NCI-H226 (cell line): ENCODE measurements at places on chromosomes 6 and 20.
A peak's percentile ranks its signal among the peaks of the same experiment; 100 is the strongest.

DNA sequence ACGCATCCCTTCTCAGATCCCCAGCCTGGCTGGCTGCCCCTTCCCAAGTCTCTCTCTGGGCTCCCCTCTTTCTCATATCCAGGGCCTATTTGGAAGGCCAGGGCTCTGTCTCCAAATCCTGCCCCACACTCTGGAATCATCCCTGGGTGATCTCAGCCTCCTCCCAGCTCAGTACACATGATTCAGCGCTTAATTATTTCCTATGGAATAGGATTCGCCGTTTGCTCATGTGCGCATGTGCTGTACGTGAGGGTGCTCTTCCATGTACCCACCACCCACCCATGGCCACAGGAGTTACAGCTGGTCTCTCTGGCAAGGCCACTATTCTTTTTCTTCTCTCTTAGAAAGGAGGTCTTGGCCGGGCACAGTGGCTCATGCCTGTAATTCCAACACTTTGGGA is 81.7 kb upstream of the FOXP4 start:
- DNase-seq, result peak; percentile 37

- DNase-seq, result no peak
Measured at GRCh38 chr20:14569641-14570040, 232.2 kb upstream of the FLRT3 start.

- DNase-seq, result no peak
Measured at GRCh38 chr6:167098825-167099225, 24.1 kb upstream of the CCR6 start.

DNA sequence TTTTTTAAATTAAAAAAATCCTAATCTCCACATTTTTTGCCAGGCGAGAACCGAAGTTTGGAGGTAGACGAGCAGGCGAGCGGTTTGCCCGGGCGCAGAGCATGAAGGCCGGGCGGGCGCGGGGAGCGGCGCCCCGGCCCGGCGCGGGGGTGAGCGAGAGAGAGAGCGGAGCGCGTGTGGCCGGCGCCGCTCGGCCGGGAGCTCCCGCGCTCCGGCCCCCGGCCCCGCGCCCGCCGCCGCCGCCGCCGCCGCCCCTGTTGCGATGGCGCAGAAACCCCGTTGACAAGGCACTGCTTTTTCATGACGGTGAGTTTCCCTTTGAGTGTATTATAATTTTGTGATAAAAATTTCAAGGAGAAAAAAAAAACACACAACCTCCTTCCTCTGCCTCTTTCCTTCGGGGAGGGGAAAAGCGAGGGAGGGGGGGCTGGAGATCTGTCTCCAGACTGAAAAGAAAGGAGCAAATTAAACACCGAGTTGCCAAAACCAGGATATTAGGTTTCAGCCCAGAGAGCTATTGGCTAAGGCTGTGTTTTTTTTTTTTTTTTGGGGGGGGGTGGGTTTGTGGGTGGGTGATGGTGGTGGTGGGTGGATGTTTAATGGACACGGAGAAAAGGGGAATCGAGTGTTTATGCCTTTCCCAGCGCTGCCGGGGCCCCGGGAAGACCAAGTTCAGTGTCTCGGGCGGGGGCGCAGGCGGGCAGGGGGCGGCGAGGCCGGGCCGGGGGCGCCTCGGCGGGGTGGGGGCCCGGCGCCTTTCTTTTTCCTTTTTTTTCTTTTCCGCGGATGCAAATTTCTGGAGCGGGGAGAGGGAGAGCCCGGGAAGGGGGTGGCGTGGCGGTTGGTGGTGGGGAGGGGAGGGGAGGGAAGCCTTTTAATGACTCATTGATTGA is at the start of gene BICRAL:
TSS of gene BICRAL (plus strand) at position 257 of the 893 bp plus-strand sequence. CDS start 39,971 bp downstream, outside the sequence.
- peak; percentile 58 for DNase-seq

DNA sequence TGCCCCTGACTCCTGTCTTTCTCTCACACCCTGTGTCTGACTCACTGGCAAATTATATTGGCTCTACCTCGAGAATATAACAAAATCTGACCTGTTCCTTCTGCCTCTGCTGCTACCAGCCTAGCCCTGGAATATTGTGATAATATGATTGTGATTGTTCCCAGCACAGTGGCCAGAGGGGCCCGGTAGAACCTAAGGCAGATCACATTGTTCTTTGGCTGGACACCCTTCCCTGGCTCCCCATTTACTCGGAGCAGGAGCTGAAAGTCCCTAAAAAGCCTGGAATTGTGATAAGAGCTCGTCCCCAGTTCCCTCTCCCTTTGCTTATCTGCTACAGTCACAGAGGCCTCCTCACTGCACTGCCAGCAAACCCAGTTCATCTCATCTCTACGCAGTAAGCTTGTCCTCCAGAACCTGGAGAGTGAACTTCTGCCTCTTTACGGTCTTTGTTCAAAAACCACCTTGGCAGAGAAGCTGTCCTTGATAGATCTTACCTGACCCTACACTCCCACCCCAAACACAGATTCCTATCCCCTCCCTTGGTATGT is 21.8 kb downstream of the SERPINB6 start:
- no peak for DNase-seq

- DNase-seq, result no peak
Measured at GRCh38 chr20:35562541-35563110, 20.7 kb downstream of the ERGIC3 start.

GRCh38 chr6:44735630-44735963 is 348.1 kb downstream of the CDC5L start:
- peak; percentile 83 for DNase-seq

- DNase-seq, result no peak
Measured at GRCh38 chr6:110232450-110232849, 52.2 kb downstream of the CDC40 start.

DNA sequence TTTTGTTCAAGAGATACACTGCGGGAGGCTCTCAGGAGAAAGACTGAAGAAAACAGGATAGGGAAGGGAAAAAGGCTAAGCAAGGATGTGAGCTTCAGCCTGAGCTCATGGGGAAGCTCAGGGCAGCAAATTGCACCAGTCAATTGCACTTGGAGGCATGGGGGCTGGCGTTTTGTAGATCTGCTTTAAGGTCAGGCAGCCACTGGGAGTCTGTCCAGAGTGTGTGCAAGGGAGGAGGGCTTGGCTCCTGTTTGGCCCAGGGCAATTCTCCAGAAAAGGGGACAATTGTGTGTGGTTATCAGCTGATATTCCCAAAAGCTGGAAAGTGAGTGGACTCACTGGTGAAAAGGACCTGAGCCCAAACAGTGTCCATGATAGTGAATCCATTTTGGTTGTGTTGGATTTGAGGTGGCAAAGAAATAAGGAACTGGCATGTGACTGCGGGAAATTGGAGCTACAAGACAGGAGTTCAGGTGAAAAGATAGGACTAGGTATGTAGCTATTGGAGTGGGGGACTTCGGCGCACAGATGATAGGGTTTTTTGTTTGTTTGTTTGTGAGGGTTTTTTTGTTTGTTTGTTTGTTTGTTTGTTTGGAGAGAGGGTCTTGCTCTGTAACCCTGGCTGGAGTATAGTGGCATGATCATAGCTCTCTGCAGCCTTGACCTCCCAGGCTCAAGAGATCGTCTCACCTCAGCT is 22.3 kb upstream of the IER3 start:
- DNase-seq, result no peak

DNA sequence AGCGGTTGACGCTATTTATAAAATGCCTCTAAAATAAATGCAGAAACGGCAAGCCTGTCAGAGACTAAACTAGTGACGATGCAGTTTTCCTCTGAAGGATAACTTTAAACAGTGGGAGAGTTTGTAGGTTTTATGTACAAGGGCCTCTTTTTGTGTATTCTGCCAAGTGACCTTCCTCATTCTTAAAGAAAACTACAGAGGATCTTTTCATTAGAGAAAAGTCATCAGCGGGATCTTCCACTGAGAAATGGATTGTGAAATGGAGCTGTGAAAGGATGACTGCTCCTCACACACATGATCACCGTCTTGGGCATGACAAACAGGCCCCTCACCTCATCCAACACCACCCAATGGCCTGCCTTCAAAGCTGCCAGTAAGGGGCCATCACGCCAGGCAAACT is 89.0 kb upstream of the LYRM2 start:
- DNase-seq, result no peak

DNA sequence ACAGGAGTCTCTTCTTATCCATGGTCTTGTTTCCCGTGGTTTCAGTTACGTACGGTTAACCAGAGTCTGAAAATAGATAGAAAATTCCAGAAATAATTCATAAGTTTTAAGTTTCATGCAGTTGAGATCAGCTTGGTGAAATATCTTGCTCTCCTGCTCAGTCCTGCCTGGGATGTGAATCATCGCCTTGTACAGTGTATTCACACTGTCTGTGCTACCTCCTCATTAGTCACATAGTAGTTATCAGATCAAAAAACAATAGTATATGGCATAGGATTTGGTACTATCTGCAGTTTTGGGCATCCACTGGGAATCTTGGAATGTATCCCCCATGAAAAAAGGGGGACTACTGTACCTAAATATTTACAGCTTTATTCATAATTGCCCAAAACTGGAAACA is 22.7 kb upstream of the MOCS1 start:
- peak; percentile 29 for DNase-seq

GRCh38 chr6:154602296-154602695 is 91.8 kb upstream of the CNKSR3 start:
- peak; percentile 12 for DNase-seq

GRCh38 chr20:43702502-43702901 is 24.3 kb downstream of the GTSF1L start:
- no peak for DNase-seq

DNA sequence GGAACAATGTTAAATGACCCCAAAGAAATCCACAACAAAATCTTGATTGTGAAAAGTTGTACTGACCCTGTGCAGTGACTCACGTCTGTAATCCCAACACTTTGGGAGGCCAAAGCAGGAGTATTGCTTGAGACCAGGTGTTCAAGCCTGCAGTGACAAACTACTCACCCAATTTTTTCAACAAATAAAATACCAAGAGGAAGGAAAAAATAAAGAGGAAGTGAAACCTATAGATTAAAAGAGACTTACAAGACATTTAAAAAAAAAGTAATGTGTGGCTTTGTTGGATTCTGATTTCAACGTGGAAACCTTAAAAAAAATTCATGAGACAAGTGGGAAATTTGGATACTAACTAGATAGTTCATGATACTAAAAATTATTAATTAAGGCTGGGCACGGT is 31.9 kb downstream of the GINS1 start:
- DNase-seq, result no peak

DNA sequence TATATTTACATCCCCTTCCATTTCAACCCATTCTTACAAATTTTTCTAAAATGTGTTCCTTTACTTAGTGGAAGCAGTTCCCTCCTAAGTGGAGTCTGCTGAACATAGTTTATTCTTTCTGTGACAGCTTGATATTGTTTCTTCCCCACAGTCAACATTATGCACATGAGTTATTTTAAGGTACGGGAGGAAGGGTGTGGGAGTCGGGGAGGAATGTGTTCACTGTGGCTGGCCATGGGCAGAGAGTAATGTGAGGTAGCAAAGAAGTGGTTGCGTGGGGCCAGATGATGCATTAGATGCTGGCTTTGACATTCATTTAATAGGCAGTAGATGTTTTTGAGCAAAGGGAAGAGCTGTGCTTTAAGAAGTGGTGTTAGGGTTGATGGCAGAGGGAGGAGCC is 98.5 kb downstream of the ARMC2 start:
- no peak for DNase-seq

DNA sequence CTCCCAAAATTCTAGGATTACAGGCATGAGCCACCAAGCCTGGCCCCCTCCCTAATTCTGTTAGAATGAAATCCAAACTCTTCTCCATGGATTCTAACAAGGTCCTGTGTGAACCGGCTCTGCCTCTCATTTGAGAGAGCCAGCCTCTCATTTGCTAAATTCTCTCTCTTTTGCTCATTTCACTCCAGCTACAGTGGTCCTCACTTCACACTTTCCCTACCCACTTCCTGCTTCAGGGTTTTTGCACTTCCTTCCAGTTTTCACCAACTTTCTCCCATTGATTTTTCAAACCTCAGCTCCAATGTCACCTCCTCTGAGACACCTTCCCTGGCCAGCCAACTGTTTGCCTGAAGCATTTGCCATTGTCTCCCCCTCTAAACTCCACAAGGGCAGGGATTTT is 5.1 kb downstream of the COX4I2 start:
- no peak for DNase-seq

GRCh38 chr20:11556410-11556809 is 361.3 kb upstream of the BTBD3 start:
- no peak for DNase-seq

GRCh38 chr6:37994223-37994622 is 174.7 kb downstream of the ZFAND3 start:
- peak; percentile 52 for DNase-seq

GRCh38 chr20:51376111-51376510 is 166.4 kb downstream of the NFATC2 start:
- no peak for DNase-seq

- peak; percentile 91 for DNase-seq
Measured at GRCh38 chr6:128600397-128600951, 80.1 kb upstream of the PTPRK start.

DNA sequence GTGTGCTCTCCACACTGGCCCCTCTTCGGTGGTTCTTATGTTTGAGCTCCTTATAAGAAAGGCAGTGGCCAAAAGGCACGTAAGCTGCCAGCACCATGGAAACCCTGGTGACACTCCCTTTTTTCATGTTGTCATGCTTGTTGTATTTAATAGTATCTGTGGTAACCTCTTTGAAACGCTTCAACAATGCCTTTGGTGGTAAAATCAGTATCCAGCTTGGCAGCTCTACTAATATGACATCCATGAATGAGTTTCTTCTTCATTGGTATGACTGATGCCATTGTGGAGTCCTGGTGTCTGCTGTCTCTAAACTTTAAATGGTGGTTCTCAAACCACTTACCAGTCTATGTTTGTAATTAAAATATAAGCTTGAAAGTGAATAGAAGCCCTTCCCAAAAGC is 10.7 kb upstream of the MYLK2 start:
- DNase-seq, result no peak

GRCh38 chr6:37110500-37111461 is 59.2 kb upstream of the PIM1 start:
- DNase-seq, result no peak

DNA sequence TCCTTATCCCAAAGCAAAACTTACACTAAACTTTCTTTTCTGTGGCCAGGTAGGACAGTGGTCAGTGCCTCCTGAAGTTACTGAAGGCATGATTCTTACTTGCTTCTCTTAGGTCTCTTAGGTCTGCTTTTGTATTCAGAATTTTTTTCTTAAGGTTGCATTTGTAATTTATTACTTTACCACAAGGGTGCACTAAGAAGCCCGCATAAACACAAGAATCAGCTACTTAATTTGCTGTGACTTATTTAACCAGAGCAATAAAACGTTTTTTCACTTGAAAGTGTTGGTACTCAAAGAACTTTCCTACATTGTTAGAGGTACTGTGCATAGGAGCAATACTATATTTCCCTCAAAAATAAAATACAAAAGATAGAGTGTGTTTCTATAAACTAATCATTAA is 75.4 kb upstream of the LAMA2 start:
- no peak for DNase-seq

GRCh38 chr6:167660944-167661551 is 165.7 kb upstream of the AFDN start:
- DNase-seq, result no peak

GRCh38 chr20:37741055-37741454 is 47.2 kb downstream of the CTNNBL1 start:
- no peak for DNase-seq

GRCh38 chr6:68326762-68327161 is 308.3 kb upstream of the ADGRB3 start:
- no peak for DNase-seq
